ENCODE measurements at places on chromosomes 7 and 10. TPM values are rescaled to one million over a fixed set of nuclear protein-coding genes. Genes with fewer than 3 reads are reported as not detected.

- H3K4me1 ChIP-seq, result peaks cover 14% of the 10 kb centered on the region
- no peak overlapping the region for H3K4me3 ChIP-seq
- H3K36me3 ChIP-seq, result no peaks in the 10 kb centered on the region
- DNase-seq, result no peak
- peaks cover 25% of the 10 kb centered on the region for H3K27me3 ChIP-seq
Measured at GRCh38 chr7:157668884-157669767, 332.3 kb downstream of the DNAJB6 start.

GRCh38 chr10:16751244-16751643 is 66.0 kb downstream of the RSU1 start:
- H3K4me3 ChIP-seq, result no peak overlapping the region
- H3K36me3 ChIP-seq, result peaks cover 21% of the 10 kb centered on the region
- H3K4me1 ChIP-seq, result no peaks in the 10 kb centered on the region
- no peak for DNase-seq
- H3K27ac ChIP-seq, result no peak overlapping the region

The TRIM73 gene
- 8.2 TPM for total RNA-seq

- H3K27me3 ChIP-seq, result peaks cover 11% of the 10 kb centered on the region
- H3K4me3 ChIP-seq, result no peak overlapping the region
- peaks cover 3% of the 10 kb centered on the region for H3K36me3 ChIP-seq
- H3K27ac ChIP-seq, result peak overlapping the region; percentile 65
- peaks cover 47% of the 10 kb centered on the region for H3K4me1 ChIP-seq
Measured at GRCh38 chr10:8438603-8439002, 384.1 kb downstream of the GATA3 start.

- no peaks in the 10 kb centered on the region for H3K36me3 ChIP-seq
- no peak overlapping the region for H3K4me3 ChIP-seq
- no peaks in the 10 kb centered on the region for H3K27me3 ChIP-seq
- no peaks in the 10 kb centered on the region for H3K4me1 ChIP-seq
- no peak overlapping the region for H3K27ac ChIP-seq
Measured at GRCh38 chr10:104895541-104895940, 254.5 kb downstream of the SORCS3 start.

Data from activated CD8-positive, alpha-beta T cell treated with anti-CD3 and anti-CD28 coated beads, Interleukin-2, amount 10 ng/mL, durations not matched to agents 7 days and 5 days (primary cell).